ENCODE measurements at places on chromosomes 6 and 20.

GRCh38 chr6:112183271-112183671 is 71.1 kb downstream of the LAMA4 start:
- DNase-seq = no peak

GRCh38 chr6:159099961-159100360 is 55.2 kb upstream of the TAGAP start:
- no peak for DNase-seq

- no peak for DNase-seq
These were observed 174.7 kb downstream of the ZFAND3 start for GRCh38 chr6:37994223-37994622.

DNA sequence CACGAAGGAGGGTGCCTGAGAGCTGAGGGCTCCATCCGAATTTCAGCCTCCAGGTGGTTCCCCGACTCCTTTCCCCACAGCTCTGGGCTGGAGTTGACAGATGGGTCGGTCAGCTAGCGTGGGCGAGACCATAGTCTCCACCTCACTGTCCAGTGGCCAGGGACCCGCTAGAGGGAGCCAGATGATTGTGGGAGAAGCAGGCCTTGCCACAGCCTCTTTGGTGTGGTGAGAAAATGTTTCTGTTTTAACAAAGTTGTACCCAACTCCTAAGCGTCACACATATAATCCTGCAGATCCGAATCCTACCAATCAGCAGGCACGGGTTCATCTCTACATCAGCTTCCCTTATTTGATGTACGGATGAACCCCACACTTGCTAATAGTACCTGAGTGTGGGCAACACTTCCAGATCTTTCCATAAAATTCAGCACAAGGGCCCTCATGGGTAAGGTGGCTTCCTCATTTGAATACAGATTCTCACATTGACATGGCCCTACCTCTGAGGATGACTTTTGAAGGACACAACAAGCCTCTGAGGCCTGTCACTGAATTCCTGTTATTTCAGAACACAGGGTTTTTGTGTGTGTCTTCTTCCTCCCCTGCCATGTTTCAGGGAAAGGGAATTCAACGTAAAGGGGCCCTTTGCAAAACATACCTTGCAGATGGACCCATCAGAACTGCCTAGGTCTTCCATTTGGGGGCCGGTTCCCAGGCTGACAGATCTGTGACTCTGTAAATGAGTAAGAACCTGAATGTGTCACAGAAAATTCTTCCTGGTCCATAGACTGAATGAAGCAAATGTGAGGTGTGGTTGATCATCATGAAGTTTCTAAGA is 103.2 kb upstream of the DUSP22 start:
- peak; percentile 34 for DNase-seq
